ENCODE measurements at places on chromosomes 2 and 18.

DNA sequence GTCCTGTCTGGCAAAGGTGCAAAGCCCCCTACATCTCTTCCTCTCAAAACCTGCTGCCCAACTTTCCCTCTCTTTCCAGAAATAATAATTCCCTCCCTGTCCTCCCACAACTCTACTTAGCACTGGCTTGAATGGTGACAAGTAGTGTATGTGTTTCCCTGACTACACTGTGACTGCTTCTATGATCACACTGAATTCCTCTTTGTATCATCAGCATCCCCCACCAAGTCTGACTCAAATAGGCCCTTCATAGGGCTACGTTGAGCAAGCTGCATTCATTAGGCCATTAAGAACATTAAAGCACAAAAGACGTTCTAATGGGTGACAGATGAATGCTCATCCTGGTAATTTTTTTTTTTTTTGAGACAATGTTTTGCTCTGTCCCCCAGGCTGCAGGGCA lies 13.7 kb upstream of the ST3GAL5 start:
- H3K36me3 ChIP-seq: no peaks in the 10 kb centered on the region
- no peaks in the 10 kb centered on the region for H3K27me3 ChIP-seq
- H3K4me1 ChIP-seq: peaks cover 17% of the 10 kb centered on the region
- DNase-seq: peak; percentile 86
- H3K27ac ChIP-seq: peak overlapping the region; percentile 76

DNA sequence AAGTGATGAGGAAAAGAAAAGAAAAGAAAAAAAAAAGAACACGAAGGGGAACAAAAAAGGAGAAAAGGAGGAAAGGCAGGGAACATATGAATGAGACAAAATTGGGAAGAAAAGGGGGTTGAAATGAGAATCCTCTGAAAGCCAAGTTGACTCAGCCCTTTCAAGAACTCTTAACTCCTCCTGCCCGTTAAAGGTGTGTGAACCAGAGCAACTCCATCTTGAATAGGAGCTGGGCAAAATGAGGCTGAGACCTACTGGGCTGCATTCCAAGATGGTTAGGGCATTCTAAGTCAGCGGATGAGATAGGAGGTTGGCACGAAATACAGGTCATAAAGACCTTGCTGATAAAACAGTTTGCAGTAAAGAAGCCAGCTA lies 4.0 kb upstream of the POLE4 start:
- DNase-seq: no peak
- no peak overlapping the region for H3K4me3 ChIP-seq
- peaks cover 5% of the 10 kb centered on the region for H3K27me3 ChIP-seq
- H3K4me1 ChIP-seq: peaks cover 46% of the 10 kb centered on the region
- peaks cover 7% of the 10 kb centered on the region for H3K36me3 ChIP-seq

DNA sequence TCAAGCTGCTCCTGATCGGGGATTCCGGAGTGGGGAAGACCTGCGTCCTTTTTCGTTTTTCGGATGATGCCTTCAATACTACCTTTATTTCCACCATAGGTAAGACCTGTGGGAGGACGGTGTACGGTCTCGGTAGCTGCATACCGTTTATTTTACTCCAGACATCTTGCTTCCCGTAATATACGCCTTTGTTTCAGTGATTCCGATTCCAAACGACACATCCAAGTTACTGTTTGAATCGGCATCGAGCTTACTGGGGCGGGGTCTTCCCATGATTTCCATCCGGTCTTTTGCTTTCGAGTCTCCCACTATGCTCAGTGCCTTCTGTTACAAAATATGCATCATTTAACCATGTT lies 731 bp downstream of the RAB10 start:
- H3K36me3 ChIP-seq: peaks cover 17% of the 10 kb centered on the region
- H3K4me1 ChIP-seq: peaks cover 17% of the 10 kb centered on the region
- H3K27me3 ChIP-seq: peaks cover 1% of the 10 kb centered on the region
- peak overlapping the region; percentile 95 for H3K4me3 ChIP-seq

- peaks cover 16% of the 10 kb centered on the region for H3K4me1 ChIP-seq
- no peaks in the 10 kb centered on the region for H3K27me3 ChIP-seq
- no peak overlapping the region for H3K27ac ChIP-seq
- H3K4me3 ChIP-seq: no peak overlapping the region
- H3K36me3 ChIP-seq: no peaks in the 10 kb centered on the region
- DNase-seq: no peak
These were observed 17.7 kb downstream of the INO80C start for GRCh38 chr18:35479911-35480586.

- H3K4me1 ChIP-seq: 0 out of 2 replicates have a peak, but pooled peaks cover 4% of the 10 kb centered on the region
- no peaks in the 10 kb centered on the region for H3K36me3 ChIP-seq
- no peak overlapping the region for H3K27ac ChIP-seq
These were observed 23.9 kb downstream of the CTLA4 start for GRCh38 chr2:203891474-203891873.

DNA sequence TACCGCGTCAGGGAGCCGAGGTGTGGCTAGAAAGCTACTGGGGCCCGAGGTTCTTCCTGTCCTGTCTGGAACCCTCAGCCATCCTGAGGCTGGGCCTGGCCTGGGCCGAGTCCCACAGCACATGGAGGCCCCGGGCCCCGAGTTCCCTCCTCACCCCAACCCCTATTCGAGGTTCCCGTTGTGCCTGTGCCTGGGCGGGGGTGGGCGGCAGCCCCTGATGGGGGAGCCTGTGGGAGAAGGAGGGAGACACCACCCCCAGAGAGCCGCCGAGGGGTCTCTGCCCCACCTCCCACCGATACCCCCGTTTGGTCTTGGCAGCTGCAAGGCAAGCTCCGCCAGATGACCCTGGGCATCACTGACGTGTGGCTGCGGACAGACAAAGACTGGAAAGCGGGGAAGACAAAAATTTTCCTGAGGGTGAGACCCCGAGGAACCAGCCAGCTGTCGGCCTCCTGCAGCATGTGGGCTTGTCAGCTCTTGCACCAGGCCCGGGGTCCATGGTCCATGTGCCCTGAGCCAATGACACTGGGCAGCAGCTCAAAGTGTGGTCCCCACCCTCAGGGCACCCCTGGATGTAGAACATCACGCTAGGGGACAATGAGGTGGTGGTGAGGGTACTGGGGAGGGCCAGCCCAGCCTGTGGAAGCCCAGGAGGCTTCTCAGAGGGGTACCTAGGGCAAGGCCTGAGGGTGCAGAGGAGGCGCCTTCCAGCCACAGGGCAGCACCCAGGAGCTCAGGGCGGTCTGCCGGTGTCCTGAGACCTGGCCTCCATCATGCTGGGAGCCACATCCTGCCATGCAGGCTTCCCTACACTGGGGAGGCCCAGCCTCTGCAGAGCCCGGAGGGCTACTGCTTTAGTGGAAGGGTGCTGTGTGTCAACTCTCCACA lies 52.5 kb upstream of the GPR17 start:
- no peak overlapping the region for H3K4me3 ChIP-seq
- DNase-seq: no peak
- peaks cover 1% of the 10 kb centered on the region for H3K27me3 ChIP-seq
- no peak overlapping the region for H3K27ac ChIP-seq

DNA sequence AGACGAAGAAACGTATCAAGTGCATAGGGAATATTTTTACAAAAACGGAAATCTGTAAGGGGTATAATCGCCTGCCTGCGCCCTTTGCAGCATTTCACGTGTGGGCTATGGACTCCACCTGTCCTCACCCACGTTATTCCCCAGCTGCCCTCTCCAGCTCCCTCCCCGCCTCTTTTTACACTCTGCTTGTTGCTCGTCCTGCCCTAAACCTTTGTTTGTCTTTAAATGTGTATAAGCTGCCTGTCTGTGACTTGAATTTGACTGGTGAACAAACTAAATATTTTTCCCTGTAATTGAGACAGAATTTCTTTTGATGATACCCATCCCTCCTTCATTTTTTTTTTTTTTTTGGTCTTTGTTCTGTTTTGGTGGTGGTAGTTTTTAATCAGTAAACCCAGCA lies 169.4 kb upstream of the SIX3 start:
- H3K27ac ChIP-seq: no peak overlapping the region
- no peak for DNase-seq
- no peak overlapping the region for H3K4me3 ChIP-seq
- H3K36me3 ChIP-seq: no peaks in the 10 kb centered on the region
- peaks cover 24% of the 10 kb centered on the region for H3K27me3 ChIP-seq
- H3K4me1 ChIP-seq: no peaks in the 10 kb centered on the region

GRCh38 chr18:58230438-58231179 lies 186.6 kb downstream of the NEDD4L start:
- H3K27ac ChIP-seq: peak overlapping the region; percentile 28
- peaks cover 36% of the 10 kb centered on the region for H3K4me1 ChIP-seq
- DNase-seq: no peak
- H3K36me3 ChIP-seq: no peaks in the 10 kb centered on the region
